NCI-H748 treated with DMSO at 0.1 percent for 48 hours (cell line): ENCODE measurements at places on chromosomes 11 and 22.

DNA sequence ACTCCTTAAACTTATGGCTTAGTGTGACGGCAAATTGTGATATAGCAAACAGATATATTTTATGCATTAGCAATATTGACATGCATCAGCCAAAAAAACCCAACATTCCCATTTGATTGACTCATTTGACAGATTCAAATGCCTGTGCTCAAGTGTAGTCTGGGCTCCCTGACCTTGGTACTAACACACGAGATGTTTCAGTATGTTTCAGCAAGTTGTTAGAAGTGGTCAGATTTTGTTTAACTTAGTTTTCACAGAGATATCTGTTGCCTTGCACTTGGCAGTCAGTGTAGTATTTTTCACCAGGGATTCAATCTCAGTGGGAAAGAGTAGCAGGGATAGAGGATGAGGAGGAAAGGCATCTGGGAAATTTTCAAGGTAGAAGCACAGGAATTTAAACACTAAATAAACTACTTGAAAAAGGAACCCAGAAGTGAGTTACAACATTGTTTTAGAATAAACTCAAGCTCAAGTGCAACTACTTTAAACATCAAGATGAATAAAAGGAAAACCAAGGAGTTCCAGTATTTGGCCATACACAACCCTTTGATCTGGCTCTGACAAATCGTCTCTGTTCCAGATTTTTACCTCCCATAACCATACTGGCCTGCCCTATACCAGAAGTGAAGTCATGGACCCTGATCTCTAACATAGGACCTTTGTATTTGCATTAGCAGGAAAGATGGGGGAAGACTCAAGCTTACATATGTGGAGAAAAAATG, 56.5 kb upstream of the BLID start:
- DNase-seq: no peak

- no peak for DNase-seq
These were observed 27.4 kb downstream of the SLC43A1 start for GRCh38 chr11:57487920-57488659.

- no peak for DNase-seq
These were observed 773.6 kb upstream of the TENM4 start for GRCh38 chr11:80214413-80214812.

DNA sequence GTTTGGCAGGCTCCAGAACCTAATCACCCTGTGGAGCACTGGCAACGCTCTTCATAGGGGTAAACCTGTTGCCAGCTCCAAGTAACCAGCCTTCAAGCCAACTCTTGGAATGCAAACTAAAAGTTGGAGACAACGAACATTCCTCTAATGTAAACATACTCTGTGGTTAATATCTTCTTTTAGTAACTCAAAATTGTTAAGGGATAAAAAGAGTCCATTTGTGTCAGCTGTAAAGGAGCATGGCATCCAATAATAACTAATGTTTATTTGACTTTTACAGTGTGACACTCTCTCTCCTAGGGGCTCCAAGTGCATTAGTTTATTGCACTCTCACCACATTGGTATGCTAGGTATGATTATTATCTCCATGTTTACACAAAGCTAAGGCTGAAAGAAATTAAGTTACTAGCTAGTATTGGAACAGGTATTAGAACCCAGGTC, 31.0 kb upstream of the AMOTL1 start:
- no peak for DNase-seq

- DNase-seq: no peak
These were observed 33.2 kb upstream of the CCDC90B start for GRCh38 chr11:83319346-83319745.

- DNase-seq: no peak
These were observed 12.0 kb downstream of the PPARA start for GRCh38 chr22:46162285-46162684.

GRCh38 chr11:129605815-129606214, 209.8 kb upstream of the TMEM45B start:
- DNase-seq: no peak

DNA sequence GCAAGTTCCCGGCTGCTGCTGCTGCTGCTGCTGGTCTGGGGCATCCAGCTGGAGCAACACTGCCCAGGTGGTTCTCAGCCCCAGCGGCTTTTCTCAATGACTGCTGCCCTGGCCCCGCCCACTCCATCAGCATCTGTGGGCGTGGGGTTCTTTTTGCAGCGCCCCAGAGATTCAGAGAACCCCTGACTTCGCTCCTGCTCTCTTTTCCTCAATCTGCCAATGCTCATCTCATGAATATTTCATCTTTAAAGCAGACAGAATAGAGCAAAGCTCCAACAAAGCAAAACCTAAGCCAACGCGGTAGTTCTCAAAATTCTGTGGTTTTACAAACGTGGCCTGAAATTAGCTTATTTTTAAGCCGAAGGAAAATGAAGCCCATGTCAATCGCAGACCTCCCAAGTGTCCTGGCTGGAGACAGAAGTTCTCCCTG, 363.6 kb downstream of the CTTN start:
- no peak for DNase-seq

- DNase-seq: peak; percentile 43
These were observed at the start of gene TCN2 for GRCh38 chr22:30606455-30607299. TCN2 (plus strand) TSS chr22:30607174; CDS start chr22:30607332, 158 bp downstream.

DNA sequence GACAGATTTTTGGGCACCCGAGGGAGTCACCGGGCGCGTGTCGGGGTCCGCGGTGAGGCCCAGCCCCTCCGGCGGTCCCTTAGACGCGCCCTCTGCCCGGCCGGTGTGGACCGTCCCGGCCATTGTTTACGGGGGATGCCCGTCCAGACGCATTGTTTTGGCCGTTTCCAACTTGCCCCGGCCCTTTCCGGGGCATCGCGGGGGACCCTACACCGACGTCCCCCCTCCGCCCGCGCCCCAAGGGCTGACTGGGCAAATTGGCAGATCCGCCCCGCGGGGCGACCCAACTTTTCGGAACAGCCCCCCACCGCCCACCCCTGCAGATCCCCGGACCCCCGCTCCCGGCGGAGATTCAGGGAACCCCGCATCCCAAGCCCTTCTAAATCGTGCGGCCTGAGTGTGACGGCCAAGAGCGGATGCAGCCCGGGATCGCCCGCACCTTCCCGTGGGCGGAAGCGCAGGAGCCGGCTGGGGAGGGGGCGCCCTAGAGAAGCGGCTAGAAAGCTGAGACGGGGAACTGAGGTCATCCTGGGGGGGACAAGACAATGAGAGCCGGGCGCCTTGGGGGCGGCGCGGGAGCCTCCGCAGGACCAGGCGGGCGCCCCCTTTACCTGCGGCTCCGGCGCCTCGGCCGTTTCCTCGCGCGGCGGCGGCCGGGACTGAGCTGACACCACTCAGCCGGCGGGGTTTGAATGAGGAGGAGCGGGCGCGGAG, 17.1 kb upstream of the CCT8L2 start:
- DNase-seq: no peak

DNA sequence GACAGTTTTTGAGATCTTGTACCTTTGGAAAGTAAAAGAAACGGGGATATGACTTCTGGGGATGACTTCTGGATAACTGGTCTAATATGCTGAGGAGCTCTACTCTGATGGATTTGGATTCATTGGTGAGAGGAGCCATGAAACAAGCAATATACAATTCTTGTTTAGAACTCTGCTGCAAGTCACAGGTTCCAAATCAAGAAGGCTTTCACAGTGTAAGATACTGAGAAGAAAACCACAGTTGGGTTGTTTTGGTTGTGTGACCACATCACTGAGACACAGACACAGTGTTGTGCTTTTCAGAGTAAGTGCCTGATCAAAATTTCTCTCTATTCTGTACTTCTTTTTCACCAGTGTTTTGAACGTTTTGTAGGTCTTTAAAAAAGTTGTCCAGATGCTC, 13.1 kb upstream of the UCP2 start:
- no peak for DNase-seq

GRCh38 chr11:46894506-46894905, 23.8 kb downstream of the LRP4 start:
- DNase-seq: peak; percentile 59

DNA sequence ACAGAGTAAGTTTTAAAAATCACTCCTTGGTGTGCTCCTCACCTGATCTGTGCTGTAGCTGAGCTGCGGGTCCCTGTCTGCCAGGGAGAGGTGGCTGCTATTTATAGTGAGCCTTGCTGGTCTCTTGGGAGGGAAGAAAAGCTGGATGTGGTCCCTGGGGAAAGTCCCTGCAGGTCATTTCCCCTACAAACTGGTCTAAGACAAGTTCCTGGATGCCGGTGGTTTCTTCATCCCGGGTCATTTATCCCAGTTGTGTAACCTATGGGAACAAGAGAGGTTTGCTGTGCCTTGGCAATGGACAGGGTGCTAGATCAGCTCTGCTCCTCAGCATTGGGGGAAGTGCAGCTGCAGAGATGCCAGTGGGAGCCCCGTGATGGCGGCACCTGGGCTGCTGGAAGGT, at the start of gene SAA2:
TSS of gene SAA2 (minus strand) at position 108 of the 400 bp plus-strand sequence. CDS start 657 bp downstream, outside the sequence.
- DNase-seq: no peak

DNA sequence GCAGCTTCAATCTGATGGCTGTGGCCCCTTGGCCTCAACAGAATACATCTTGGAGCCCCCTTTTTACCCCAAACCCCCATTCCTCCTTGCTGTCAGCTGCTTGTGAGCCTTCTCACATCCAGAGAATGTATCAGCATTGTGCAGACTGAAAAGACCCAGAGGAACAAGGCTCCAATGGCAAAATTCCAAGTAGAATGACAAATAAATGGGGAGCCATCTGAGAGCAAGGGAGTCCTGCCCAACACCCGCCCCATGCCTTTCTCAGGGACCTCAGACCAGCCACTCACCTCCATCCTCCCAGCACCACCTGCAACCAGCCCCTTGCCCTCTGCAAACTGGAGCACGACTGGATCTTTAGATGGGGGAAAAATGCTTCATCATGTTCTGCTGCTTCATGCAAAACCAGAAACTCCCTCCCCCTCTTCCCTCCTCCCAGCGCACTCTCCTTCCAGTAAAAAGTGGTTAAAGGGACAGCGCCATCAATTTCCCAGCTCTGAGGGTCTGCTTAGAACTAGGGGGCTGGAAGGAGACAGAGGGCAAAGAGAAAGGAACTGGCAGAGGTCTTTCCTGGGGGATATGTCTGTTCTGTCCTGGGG, 2.2 kb upstream of the NEFH start:
- no peak for DNase-seq

DNA sequence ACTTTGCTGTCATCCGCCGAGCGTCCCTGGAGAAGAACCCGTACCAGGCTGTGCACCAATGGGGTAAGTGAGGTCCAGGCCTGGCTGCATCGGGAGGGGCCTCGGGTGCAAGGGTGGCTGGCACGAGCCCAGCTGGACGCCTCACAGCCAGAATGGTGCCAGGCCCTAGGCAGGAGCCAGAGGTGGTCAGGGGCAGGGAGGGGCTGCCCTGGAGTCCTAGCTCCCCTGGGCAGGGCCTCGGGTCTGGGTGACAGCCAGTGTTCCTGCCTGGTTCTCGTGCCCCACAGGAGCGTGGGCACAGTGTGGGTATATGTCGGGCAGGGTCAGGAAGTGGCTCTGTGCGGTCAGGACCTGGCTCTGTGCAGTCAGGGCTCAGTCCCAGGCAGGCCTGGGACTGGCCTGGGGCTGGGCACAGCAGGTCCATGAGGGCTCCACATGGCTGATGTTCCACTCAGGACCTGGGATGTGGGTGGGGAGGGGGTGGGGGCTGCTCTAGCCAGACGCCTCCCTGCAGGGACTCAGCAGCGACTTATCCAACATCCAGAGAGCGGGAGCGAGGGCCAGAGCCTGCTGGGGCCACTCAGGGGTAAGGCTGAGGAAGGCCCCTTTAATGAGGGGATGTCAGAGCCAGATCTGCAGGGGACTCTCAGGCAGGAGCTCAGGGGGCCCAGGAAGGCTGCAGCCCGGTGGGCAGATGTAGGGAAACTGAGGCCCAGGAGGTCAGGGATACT, 1.2 kb downstream of the TSPAN32 start:
- DNase-seq: no peak

- DNase-seq: no peak
These were observed 1.8 kb upstream of the SLC37A2 start for GRCh38 chr11:125061281-125061680.
